ENCODE measurements at places on chromosomes 12 and 14.

DNA sequence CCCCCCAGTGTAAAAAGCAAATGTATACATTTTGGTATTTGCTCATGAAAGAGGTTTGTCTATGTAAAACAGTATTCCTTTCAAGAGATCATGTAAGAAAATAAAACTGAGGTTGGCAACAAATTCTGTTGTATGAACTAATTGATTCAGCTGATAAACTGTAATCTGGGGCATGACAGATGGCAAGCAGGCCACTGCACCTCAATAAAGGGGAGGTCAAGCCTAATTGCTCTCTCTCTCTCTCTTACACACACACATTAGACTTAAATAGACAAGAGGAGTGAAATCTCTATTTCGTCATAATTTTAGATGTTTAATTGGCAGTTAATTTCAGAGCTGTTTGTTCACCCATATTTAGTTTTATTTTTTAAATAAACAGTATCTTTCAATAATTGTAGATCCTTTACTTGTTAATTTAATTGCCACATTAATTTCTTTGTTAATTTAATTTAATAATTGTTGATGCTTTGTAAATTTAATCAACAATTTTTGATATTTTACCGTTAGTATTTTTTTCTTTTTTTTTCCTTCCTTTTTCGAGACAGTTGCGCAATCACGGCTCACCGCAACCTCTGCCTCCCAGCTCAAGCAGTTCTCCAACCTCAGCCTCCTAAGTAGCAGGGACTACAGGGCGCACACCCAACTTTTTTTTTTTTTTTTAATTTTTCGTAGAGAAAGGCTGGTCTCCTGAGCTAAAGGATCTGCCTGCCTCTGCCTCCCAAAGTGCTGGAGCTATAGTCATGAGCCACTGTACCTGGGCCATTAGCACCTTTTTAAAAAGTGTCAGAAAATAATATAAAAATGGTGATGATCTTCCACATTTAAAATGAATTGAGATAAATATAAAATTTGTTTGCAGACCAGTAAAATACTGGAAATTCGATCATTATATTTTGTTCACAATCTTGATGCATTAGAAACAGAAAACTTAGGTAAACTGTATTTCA is 577.7 kb downstream of the SLC16A7 start:
- no peak for DNase-seq

GRCh38 chr12:131944601-131945251 is 5.0 kb upstream of the EP400 start:
- no peak for DNase-seq

GRCh38 chr14:23093991-23094665 is 808 bp downstream of the ACIN1 start:
- DNase-seq: no peak

- no peak for DNase-seq
Observed at GRCh38 chr12:117240081-117240755, 49.9 kb upstream of the FBXO21 start.

- DNase-seq: no peak
Observed at GRCh38 chr14:75205591-75205990, 29.2 kb upstream of the TMED10 start.

GRCh38 chr12:48512855-48513254 is 12.6 kb upstream of the OR8S1 start:
- no peak for DNase-seq

GRCh38 chr12:103886195-103886797 is 43.9 kb upstream of the HSP90B1 start:
- DNase-seq: no peak

GRCh38 chr14:24315807-24316596 is 4.7 kb downstream of the LTB4R start:
- DNase-seq: no peak

- no peak for DNase-seq
Observed at GRCh38 chr14:55710506-55711041, 130.6 kb downstream of the KTN1 start.

GRCh38 chr12:104109446-104110271 is 28.4 kb downstream of the NFYB start:
- no peak for DNase-seq
